ENCODE measurements at places on chromosomes 11 and 22. TPM values are rescaled to one million over a fixed set of nuclear protein-coding genes. Genes with fewer than 3 reads are reported as not detected.

GRCh38 chr11:100151944-100152343 lies 535.1 kb upstream of the ARHGAP42 start:
- DNase-seq, result no peak

GRCh38 chr11:87141980-87142514 lies 104.3 kb downstream of the TMEM135 start:
- DNase-seq, result no peak

GRCh38 chr22:37377927-37378326 lies 49.4 kb downstream of the ELFN2 start:
- DNase-seq, result no peak

- no peak for DNase-seq
Measured at GRCh38 chr11:28447226-28447625, 339.0 kb downstream of the METTL15 start.

DNA sequence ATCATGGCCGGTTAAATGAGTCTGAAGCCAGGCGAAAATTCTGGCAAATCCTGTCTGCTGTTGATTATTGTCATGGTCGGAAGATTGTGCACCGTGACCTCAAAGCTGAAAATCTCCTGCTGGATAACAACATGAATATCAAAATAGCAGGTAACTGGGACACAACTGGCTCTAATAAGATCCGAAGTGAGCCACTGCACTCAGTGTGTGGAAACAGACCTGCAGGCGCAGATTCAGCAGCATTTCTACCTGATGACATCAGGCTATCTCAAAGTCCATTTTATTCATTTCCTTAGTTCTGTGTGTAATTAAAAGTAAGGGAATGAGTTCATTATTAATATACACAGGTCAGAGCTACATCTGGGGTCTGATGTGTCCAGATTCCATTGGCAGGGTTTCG lies 78.2 kb downstream of the PPP2R1B start:
- DNase-seq, result no peak

The SCGB1D2 gene
- total RNA-seq, result 3.7 TPM

All from Right ventricle myocardium superior (tissue), 1 donor.